Urinary bladder (tissue), 4 donors: ENCODE measurements at places on chromosomes 11 and 22. TPM values are rescaled to one million over a fixed set of nuclear protein-coding genes. Genes with fewer than 3 reads are reported as not detected.

GRCh38 chr11:34585735-34586487, 35.0 kb upstream of the EHF start:
- peak; percentile 78 for DNase-seq

GRCh38 chr11:104798789-104799188, 99.5 kb downstream of the CASP12 start:
- DNase-seq = no peak

The YPEL4 gene
- total RNA-seq = 1.7 TPM

DNA sequence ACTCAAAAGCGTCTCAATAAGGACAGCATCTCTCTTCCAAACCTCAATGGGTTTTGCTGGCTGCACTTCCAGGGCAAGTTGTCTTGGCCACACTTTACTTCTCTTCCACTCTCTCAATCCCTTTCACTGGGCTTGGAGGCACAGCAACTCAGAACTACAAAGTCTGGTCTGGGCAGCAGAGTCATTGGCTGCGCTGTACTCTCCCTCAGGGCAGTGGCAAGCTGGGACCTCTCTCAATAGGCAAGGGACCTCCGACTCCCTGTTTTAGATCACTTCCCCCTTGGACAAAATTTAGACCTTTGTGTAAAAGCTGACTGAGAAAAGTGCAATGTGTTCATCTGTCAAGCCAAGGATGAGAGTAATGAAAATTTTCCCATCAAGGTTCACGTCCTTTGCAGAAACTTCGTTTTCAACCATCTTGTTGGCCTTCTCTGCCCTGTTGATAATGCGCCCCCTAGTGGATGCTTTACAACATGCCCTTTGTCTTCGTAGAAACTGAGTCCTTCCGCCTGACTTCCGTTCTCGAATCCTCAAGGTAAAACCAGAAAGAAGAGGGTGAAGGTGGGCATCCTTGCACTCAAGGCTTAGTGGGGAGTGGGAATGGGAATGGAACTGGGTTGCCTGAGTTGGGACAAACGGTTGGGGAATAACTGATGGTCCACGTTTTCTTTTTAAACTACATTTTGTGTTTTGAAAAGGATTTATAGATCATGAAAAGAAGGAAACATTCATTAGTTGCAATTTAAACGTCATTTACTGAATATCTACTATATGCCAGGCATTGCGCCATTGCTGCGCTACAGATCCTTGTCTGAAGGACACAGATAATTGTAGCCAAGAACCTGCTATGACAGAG, 99.1 kb downstream of the CD44 start:
- no peak for DNase-seq

DNA sequence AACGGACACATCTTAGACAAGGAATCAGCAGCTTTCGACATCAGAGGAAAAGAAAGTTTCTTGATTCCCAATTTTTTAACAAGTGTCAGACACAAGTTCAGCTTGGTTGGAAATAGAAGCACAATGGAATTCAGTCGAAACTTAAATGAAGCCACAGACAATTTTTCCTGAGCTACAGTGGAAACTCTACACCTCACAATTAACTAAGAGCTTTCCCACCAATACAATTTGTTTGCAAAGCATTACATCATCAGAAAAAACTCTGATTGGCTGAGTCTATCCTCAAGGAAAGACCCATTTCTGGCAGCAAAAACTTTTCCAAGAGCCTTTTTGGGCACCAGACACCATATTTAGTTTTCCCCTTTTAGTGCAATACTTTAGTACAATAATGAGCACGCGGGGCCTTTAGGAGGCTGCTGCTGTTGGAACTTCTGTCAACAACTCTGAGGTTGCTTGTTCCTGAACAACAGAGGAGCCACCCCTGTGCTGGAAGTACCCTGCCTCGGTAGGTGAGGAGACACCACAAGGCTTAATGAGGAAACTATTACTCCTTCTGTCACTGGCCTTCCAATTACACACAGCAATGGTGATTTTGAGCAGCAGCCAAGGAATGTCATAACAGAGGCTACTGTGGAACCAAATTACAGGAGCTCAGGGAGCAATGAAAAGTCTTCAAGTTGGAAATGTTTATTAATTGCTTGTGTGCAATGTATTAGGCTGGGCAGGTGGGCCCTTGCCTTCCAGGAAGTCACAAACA, 61.9 kb upstream of the BARX2 start:
- DNase-seq = no peak

- DNase-seq = no peak
These were observed 946.2 kb downstream of the BRD1 start for GRCh38 chr22:48881326-48881980.

GRCh38 chr11:99548264-99548663, 527.5 kb downstream of the CNTN5 start:
- no peak for DNase-seq

GRCh38 chr11:10139143-10139542, 154.9 kb downstream of the SBF2 start:
- DNase-seq = no peak

The SREBF2 gene
- total RNA-seq = 49.7 TPM

DNA sequence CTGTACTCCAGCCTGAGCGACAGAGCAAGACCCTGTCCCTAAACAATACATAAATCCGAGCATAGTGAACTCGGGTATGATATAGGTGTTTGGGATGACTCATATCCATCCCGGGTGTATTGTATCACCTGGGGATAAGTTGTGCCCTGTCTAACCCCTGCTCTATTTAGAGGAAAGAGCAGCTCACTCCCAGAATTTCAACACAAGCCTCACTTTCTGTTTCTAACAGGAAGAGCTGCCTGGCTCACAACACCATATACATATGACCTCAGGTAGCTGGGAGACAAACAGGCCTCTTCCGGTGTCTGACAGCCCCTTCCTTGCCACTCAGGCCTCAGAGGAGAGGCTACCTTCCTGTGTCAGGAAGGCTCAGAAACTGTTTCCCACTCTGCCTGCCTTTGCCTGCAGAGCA, 9.9 kb upstream of the MICALL1 start:
- no peak for DNase-seq

GRCh38 chr11:81470446-81470845, 1263.2 kb downstream of the FAM181B start:
- DNase-seq = no peak

DNA sequence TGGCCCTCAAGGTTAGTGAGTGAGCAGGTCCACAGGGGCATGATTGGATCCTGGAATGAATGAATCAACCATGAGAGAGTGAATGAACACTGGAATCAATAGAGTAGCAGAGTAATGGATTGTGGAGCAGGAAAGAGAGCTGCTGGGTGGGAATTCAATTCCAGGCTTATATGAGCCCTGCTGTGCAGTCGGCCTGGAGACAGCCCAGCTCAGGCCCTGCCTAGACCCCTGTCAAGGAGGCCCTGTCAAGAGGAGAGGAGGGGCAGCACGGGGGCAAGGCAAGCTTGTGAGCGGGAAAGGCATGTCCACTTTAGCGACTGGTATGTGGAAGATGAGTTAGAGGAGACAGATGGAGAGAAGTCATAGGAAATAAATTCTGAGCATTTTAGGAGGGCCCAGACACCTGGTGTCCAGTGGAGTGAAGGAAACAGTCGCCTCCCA, 1.3 kb upstream of the FOLR1 start:
- DNase-seq = no peak

- DNase-seq = no peak
These were observed 901.4 kb upstream of the API5 start for GRCh38 chr11:42410251-42410955.

DNA sequence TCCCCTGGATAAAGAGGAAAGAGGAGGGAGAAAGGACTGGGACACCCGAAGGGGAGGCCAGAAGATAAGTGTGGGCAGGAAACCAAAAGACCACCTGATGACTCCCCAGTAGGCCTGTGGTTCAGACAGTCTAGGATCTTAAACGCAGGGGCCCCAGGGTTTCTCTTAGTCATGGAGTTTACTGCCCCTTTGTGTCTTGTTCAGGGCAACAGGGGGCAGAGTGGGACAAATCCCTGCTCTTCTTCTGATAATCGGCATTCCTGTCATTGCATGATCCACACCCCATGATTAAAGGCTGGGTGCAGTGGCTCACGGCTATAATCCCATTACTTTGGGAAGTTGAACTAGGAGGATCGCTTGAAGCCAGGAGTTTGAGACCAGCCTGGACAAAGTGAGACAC, 4.7 kb upstream of the TMPRSS13 start:
- DNase-seq = no peak

DNA sequence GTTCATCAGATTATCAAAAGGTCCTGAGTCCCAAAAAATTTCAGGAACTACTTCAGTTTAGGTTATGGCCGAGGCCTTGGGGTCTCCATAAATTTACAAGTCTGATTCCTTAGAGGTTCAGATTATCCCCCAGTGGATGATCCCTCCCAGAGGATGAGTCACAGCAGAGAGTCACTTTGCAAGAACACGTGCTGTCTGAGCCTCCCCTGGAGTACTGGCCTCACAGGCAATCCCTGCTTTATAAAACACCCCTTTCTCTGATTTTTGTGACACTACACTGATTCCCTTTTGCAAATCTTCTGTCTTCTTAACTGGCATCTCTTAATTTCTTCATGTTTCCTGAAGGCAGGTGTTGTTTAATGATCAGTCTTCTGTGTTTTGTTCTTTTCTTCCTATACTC, 45.3 kb downstream of the CCDC34 start:
- DNase-seq = no peak

DNA sequence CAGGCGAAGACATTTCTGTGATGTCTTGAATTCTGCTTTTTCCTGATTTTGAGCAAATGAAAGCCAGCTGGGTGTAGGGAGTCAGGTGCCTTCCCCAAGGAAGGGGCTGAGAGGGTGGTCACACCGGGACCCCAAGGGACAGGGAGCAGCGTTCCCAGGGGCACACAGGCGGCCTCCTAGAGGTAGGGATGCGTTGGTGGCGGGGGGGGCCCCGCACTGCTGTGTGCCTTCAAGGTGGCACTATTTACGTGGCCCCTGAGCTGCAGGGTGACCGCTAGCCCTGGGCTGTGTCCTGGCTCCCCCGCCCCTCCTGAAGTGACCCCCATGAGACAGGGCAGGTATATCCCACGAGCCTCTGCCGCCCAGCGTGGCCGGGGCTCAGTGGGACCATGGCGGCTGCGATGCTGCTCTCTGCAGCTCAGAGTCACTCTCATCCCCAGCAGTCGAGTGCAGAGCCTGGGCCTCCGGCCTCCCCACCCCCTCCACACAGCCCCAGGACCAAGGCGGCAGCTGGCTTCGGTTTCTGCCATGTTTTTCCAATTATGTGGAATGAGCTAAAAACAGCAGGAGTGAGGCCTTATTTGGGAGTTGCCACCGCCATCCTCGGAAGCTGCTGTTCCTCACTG, 60.9 kb downstream of the LRP5 start:
- no peak for DNase-seq

DNA sequence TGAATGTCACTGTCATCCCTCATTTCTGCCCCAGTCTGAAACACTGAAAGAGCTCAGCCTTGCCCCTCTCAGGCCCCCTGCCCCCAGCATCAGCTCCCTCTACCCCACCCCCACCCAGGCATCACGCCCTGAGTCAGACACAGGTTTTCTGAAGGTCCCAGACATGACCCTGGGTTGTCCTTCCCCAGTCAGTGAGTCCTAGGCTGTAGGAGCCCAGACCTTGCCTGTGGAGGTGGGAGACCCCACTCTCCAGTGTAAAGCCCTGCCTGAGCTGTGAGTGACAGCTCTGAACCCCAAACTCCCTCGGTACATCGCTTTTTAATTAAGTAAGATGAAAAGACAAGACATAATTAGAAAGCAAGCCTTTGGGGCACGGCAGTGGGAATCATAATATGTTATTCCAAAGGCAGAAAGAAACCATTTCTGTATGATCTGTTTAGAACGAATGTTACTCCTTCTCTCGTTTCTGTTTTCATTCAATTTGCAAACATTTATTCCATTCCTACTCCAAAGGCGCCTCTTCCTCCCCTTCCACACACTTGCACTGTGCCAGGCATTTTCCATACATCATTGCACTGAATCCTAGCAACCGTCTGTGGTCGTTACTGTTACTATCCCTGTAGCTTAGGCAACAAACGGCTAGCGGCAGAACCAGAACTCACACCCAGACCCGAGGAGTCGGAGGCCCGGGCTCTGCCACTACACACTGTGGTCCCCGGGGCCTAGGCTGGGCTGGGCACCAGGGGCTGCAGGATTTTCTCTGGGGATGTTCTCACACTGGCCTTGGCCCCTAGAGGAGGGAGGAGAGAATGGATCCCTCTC, 63.4 kb downstream of the CD6 start:
- no peak for DNase-seq

The MYRF gene
- total RNA-seq = 4.7 TPM

The PPFIBP2 gene
- total RNA-seq = 56.8 TPM

DNA sequence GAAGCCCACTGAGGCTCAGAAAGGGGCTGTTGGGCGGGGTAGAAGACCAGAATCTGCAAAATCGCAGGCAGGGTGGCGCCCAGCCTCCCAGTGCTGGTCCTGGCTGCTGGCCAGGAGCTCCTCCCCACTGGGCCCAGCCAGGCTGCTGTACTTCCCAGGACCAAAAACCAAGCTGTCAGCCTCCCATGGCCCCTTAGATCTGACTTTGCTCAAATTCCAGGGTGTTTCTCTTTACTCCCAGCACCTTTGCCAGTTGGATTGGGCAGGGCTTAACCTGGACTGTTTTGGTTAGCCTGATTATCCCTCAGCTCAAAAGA, 44.2 kb upstream of the WEE1 start:
- no peak for DNase-seq

GRCh38 chr22:19523240-19524169, 705 bp downstream of the CLDN5 start:
- DNase-seq = no peak

GRCh38 chr11:32874132-32874531, 18.5 kb upstream of the QSER1 start:
- DNase-seq = no peak

- DNase-seq = no peak
These were observed 1.2 kb downstream of the AIP start for GRCh38 chr11:67483831-67484665.

The SPTBN2 gene
- total RNA-seq = 6.7 TPM

- no peak for DNase-seq
These were observed 350.1 kb downstream of the TBC1D22A start for GRCh38 chr22:47112582-47112965.

The KRTAP5-1 gene
- total RNA-seq = not detected

- DNase-seq = no peak
These were observed 7.0 kb upstream of the IGLL5 start for GRCh38 chr22:22880645-22881044.

DNA sequence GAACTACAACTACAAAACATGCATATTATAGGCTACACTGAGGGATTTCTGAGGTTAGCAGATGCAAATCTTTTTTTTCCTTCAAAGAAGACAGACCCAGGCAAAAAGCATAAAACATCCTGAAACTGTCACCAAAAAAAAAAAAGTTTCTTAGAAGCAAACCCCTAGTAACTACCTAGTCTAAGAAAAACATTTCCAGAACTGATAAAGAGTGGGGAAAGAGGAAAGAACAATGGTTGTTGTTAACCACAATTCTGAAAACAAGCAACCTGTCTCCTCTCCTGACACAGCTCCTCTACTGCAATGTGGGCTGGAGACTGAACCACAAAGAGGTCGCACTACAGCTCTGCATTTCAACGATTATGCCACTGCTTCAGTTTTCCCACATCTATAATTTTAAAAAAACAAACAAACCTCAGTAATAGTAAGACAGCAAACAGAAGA, 15.0 kb downstream of the DENND5A start:
- DNase-seq = no peak

DNA sequence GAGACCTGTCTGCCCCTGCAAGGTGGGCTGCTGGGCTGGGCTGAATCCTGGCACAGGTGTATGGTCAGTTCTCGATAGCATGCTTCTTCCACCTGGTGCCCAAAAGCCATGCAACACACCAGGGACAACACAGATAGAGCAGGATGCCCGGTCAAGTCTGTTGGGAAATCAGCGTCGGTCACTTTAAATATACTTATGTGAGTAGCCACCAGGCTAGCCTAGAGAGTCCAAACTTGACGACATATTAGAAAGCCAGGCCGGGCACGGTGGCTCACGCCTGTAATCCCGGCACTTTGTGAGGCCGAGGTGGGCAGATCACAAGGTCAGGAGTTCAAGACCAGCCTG, 8.9 kb downstream of the C1QTNF6 start:
- DNase-seq = no peak
